Esophagus squamous epithelium (tissue), 5 donors: ENCODE measurements at places on chromosomes 1 and 21. TPM values are rescaled to one million over a fixed set of nuclear protein-coding genes. Genes with fewer than 3 reads are reported as not detected.

DNA sequence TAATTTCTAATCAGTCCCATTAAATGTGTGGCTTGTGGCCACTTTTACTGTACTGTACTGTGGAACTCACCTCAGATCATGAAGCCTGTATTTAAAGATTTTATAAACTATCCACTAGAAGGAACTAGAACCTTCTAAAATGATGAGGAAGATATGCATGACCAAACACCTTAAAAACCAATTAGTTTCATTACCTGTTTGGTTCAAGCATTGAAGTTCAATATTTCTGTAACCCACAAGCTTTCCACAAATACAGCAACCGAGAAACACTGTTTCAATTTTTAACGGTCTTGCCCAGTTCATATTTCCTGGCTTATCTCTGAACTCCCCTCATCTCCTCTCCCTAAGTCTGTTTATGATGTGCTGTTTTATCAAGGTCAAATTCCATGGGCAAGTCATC is 264.3 kb upstream of the PLD5 start:
- DNase-seq, result no peak

DNA sequence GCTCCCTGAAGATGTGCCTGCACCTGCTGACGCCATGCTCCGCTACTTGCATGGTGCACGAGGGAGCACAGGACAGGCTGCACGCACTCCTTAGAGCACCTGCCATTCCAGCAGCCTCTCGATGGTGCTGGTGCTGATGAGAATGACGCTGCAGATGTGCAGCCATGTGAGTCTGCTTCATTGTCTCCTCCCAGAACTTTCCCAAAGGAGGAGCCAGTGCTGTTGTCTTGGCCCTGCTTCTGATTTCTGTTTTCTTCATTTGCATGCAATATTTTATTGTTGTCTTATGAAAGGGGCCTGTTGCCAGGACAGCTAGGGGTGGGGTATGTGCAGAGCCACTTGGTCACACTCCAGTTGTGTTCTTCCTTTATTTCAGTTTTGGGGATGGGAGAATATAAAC is 70.1 kb downstream of the PCBP3 start:
- no peak for DNase-seq

DNA sequence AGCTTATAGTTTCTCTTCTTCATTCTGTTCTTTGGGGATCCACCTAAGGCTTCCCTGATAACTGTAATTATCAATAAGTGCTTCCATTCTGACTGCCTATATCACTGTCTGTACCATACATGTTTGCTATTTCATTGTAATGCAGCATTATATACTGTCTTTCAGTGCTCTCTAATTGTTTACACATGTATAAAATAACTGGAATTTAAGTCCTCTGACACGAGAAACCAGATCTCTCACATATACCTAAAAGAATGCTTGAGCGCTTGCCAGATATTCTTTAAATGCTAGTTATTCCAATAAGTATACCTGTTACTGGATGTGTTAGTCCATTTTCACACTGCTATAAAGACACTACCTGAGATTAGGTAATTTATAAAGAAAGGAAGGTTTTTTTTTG is 34.7 kb downstream of the CELF3 start:
- DNase-seq, result no peak

DNA sequence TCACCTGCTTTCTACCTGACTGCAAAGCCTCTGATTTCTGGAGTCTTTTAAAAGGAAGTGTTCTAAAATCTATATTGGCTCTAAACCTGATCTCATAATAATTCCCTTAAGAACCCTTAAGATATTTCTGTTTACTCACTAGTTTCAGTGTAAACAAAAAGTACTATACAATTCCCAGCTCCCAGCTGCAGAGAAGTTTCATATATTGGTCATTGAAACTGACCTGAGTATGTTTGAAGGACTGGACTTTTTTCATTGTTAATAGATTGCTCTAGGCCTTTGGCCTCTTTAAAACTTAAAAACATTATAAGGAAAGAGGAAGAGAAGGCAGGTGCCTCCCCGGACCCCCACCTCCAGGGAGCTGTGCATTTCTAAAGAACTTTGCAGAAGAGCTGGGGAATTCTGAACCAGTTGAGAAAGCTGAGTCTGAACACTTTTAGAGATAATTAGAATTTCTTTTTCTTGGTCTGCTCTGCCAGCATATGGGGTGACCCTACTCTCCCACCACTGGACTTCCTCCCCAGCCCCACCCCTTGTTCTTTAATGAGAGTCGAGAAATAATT is 23.7 kb downstream of the CLIC6 start:
- DNase-seq, result no peak

GRCh38 chr1:19844731-19845495 is 29.8 kb upstream of the RNF186 start:
- no peak for DNase-seq

DNA sequence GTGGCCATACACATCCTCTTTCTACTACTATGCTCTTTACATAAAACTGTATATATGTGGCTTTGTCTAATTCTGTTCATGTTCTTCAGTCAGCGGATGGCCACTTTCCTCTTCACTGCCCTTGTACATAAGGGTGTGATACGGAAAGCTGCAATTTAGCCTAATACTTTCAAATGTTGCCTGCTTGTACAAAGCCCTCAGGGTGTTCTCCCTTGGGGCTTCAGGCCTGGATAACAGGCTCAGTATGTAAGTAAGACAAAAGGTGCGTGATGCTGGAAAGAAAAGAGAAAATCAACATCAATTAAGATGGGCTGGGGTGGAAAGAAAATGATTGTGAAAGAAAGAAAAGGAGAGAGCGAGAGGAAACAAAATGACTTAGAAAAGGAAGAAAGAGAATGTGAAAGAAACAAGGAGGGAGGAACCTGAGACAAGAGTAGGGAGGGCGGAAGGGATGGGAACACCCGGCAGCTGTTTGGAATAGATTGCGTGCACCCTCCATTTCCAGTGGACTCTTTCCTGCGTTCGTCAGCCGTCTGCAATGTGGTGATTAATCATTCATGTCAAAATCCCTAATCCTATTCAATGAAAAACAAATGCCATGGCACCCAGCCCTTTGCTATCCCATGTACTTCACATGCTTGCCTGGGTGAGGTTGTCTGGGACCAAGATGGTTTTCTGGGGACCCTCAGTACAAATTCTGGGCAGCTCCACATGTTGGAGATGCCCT is 553.6 kb downstream of the NUF2 start:
- DNase-seq, result no peak

GRCh38 chr1:85027242-85027983 is 20.9 kb downstream of the MCOLN3 start:
- no peak for DNase-seq

DNA sequence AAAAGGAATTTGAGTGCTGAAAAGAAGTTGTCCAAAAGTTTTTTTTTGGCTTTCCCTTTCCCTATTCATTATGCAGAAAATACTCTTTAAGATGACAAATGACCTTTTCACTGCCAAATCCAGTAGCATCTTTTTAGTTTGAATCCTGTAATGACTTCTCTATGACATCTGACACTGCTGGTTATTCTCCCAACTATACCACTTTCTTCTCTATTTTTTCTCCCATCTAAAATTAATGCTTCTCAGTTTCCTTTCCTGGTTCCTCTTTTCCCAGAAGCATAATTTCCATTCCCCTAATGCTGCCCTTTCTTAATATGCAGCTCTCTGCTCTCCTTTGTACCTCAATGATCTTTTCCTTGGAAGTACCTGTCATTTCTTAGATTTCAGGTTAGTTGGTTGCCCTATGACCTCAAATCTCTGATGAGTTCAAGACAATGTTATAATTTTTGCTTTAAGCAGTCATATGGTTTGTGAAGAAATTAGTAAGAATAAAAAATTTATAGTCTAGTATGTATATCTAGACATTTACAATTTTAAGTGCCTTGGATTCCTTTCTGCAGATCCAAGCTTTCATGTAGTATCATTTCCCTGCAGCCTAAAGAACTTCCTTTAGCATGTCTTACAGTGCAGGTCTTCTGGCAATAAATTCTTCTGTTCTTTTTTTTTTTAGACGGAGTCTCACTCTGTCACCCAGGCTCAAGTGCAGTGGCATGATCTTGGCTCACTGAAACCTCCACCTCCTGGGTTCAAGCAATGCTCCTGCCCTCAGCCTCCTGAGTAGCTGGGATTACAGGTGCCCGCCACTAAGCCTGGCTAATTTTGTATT is 150.8 kb downstream of the CDC42BPA start:
- DNase-seq, result no peak

- no peak for DNase-seq
Observed at GRCh38 chr1:224092111-224092510, 21.8 kb upstream of the FBXO28 start.

DNA sequence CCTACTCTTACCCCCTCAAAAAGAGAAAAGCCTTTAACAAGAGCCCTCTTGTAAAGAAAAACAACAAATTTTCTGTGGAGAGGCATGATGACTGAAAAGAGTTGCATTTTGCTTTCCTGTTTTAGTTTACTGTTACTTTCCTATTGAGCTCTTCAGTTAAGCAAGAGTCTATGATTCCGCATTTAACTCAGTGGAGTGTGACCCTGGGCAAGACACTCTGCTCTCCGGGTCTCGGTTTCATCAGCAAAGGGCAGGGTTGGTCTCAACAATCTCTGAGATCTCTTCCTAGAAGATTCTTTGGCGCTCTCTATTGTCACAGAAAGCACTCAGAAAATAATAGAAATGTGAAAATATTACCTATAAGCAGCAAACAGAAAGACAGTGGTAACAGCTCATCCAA is 175.7 kb downstream of the TGFBR3 start:
- DNase-seq, result no peak

DNA sequence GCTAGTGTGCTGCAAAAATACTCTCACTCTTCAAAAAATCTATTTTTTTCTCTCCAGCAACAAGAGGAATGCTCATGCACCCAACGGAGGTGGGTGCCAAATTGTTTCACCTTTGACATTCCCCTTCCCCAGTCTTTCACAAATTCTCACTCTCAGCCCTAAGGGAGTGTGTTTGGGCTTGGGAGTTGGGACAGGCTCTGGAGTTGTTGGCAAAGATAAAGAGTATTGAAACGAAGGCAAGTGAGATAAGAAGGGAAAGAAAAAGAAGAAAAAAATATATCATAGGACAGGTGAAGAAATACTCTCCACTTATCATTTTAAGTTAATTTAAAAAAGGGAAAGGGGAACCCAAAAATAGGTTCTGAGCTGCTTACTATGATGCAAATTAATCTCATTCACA is 82.6 kb downstream of the UCHL5 start:
- no peak for DNase-seq

DNA sequence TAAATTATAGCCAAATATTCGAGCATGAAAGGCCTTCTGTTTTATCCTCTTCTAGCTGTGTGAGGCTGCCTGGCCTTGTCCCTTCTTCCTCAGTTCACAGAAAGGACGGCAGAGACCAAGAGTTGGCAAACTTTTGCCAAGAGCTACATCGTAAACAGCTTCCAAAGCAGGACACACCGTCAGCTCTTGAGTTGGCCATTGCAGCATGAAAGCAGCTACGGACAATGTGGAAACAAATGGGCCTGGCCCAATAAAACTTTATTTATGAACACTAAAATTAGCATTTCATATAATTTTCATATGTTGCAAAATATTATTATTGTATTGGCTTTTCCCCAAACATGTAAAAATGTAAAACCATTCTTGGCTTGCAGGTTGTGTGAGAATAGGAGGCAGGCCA is 10.7 kb downstream of the C21orf58 start:
- DNase-seq, result no peak

GRCh38 chr1:1631782-1632420 is at the start of gene MMP23B:
TSS of gene MMP23B (plus strand) at chr1:1632173. CDS start at chr1:1632219, 46 bp downstream.
- no peak for DNase-seq

DNA sequence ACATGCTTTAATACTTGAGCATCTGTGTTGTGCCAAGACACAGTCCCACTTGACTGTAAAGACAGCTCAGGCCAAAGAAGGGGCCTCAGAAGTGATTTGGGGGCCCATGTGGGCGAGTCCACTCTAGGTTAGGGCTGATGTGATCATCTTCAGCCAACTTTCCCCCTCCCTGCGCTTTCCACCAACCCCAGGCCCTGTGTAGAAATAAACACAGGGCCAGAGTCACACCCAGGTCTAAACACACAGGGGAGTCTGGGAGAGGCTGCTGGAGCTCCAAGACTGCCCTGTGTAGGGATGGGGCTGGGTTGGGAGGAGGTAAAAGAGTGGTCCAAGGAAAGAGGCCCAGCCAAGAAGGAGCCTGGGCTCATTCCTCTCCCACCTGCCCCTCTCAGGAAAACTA is 2.5 kb upstream of the WNT2B start:
- DNase-seq, result no peak

- DNase-seq, result no peak
Observed at GRCh38 chr21:29332461-29333362, 34.0 kb downstream of the BACH1 start.

DNA sequence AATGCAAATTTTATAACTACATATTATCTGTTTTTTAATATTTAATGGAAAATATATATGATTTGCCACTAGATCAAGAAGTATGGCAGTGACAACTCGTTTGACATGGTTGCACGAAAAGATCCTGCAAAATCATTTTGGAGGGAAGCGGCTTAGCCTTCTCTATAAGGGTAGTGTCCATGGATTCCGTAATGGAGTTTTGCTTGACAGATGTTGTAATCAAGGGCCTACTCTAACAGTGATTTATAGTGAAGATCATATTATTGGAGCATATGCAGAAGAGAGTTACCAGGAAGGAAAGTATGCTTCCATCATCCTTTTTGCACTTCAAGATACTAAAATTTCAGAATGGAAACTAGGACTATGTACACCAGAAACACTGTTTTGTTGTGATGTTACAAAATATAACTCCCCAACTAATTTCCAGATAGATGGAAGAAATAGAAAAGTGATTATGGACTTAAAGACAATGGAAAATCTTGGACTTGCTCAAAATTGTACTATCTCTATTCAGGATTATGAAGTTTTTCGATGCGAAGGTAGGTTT is 556 bp downstream of the IFI44 start:
- no peak for DNase-seq

DNA sequence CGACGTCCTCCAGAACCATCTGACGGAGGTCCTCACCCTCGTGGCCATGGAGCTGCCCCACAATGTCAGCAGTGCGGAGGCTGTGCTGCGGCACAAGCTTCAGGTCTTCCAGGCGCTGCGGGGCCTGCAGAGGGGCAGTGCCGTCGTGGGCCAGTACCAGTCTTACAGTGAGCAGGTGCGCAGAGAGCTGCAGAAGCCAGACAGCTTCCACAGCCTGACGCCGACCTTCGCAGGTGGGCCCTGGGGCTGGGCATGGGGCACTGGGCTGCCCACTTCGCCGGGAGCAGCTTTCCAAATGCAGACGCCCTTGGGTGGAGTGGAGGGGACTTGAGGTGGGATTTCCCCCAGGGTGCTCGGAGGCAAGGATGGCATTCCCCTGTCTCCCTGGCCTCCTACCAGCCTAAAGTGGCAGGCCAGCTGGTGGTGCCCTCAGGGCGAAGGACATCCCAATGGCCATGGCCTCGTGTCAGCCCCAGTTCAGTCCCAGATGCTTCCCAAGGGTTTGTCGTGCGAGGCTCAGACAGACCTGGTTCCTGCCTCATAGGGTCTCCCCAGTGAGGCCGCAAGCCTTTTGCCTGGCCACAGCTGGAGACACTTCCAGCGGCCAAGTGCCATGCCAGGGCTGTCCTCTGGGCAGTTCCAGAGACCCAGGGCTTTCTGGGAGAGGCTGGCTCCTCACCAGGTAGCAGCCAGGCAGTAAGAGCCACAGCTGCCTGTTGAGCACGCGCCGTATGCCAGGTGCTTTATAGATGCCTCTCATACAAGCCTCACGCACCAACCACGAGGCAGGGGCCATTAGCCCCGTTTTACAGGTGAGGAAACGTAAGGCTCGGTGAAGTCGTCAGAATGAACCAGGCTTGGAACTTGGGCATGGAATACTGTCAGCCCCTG is 27.8 kb downstream of the H6PD start:
- DNase-seq, result no peak

Gene MYCL
- total RNA-seq, result 27.6 TPM

Gene CFHR4
- total RNA-seq, result not detected

Gene PROX1
- total RNA-seq, result 0.61 TPM

Gene TRAF3IP3
- 1.6 TPM for total RNA-seq

Gene F13B
- total RNA-seq, result not detected

Gene HMCN1
- total RNA-seq, result 5.1 TPM
